Activated CD4-positive, alpha-beta T cell treated with anti-CD3 and anti-CD28 coated beads, Interleukin-2, amount 10 ng/mL, durations not matched to agents 7 days and 5 days (primary cell): ENCODE measurements at places on chromosomes 13 and 19. TPM values are rescaled to one million over a fixed set of nuclear protein-coding genes. Genes with fewer than 3 reads are reported as not detected.

GRCh38 chr13:59364641-59365085, 799.1 kb downstream of the DIAPH3 start:
- no peak for DNase-seq

DNA sequence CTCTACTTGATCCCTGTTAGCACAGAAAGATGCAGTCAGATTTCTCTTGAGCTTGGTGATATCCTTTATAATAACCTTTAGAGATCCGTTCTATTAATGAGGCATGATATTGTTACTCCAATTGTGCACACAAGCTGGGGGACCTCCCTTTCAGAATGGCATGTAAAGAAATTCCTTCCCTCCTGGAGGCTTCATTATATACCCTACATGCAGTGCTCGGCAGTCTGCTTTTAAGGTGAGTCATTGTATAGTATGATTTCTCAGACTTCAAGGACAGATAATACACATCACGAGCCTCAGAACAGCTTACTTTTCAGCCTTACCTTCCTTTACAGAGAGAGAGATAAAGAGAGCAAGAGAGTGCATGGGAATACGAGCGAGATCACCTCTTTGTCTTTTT, 261.3 kb downstream of the ATP8A2 start:
- DNase-seq, result no peak

- DNase-seq, result no peak
Measured at GRCh38 chr13:93473441-93474270, 247.0 kb downstream of the GPC6 start.

DNA sequence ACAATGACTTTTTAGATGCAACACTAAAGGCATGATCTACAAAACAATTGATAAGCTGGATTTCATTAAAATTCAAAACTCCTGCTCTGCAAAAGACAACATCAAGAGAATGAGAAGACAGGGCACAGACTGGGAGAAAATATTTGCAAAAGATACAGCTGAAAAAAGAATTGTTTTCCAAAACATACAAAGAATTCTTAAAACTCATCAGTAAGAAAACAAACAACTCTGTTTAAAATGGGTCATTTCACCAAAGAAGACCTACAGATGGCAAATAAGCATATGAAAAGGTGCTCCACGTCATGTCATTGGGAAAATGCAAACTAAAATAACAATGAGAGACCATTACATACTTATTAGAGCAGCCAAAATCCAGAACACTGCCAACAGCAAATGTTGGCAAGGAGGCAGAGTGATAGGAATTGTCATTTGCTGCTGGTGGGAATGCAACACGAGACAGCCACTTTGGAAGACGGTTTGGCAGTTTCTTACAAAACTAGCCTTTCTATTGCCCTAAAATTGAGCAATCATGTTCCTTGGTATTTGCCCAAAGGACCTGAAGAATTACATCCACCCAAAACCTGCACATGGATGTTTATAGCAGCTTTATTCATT, 39.2 kb downstream of the FLT1 start:
- no peak for DNase-seq

The ZNF132 gene
- 4.8 TPM for total RNA-seq

DNA sequence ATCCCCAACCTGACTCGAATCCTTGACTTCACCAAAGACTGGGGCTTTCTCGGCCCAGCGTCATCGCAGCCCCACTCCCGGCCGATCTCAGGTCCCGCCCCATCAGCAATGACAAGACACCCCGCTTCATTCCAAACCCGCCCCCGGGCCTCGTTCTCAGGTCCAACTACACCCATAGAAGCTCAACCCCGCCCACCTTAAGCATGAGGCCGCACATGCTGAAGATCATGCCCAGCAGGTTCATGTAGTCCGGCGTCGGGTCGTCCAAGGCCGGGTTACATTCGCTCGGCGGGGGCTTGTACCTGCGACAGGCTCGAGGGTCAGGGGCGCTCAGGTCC, 2.3 kb downstream of the WDR83 start:
- DNase-seq, result peak; percentile 74

The PEAK3 gene
- total RNA-seq, result 0.17 TPM

DNA sequence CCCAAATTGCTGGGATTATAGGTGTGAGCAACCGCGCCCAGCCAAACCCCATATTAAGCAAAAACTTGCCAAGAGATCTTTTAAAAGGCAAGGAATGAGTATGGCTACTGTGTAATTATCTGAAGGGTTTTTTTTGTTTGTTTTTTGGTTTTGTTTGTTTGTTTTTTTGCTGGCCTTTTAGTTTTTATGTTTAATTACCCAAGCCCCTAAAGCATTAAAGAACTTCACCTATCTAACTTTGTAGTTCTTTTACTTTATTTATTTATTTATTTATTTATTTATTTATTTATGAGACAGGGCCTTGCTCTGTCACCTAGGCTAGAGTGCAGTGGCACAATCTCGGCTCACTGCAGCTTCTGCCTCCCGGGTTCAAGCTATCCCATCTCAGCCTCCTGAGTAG, 40.3 kb upstream of the GARRE1 start:
- DNase-seq, result no peak

DNA sequence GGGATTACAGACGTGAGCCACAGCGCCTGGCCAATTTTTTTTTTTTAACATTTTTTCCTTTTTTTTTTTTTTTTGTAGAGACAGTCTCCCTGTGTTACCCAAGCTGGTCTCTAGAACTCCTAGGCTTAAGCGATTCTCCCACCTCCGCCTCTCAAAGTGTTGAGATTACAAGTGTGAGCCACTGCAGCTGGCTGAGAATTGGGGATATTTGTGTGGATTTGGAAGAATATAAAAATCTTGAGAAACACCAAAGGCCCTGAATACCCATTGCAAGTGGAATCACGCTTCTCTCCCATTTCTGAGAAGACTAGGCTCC, 79.9 kb upstream of the ABCC4 start:
- no peak for DNase-seq

- DNase-seq, result no peak
Measured at GRCh38 chr19:10104130-10104513, 1.6 kb upstream of the ANGPTL6 start.

GRCh38 chr13:33578786-33579185, 239.2 kb upstream of the RFC3 start:
- no peak for DNase-seq

GRCh38 chr13:21100994-21101757, 39.8 kb upstream of the LATS2 start:
- no peak for DNase-seq

GRCh38 chr19:54162241-54162805, 2.8 kb upstream of the LENG1 start:
- DNase-seq, result peak; percentile 86

- DNase-seq, result no peak
Measured at GRCh38 chr13:29504691-29505090, 90.8 kb downstream of the SLC7A1 start.

GRCh38 chr19:46634656-46635218, 1.3 kb downstream of the GNG8 start:
- DNase-seq, result no peak

- DNase-seq, result no peak
Measured at GRCh38 chr19:3771000-3771905, 775 bp downstream of the RAX2 start.

GRCh38 chr19:38420935-38421334, 5.1 kb downstream of the RASGRP4 start:
- no peak for DNase-seq

- no peak for DNase-seq
Measured at GRCh38 chr13:32010136-32010535, 21.4 kb upstream of the FRY start.

The POU2F2 gene
- 22.9 TPM for total RNA-seq

The SBSN gene
- total RNA-seq, result not detected

DNA sequence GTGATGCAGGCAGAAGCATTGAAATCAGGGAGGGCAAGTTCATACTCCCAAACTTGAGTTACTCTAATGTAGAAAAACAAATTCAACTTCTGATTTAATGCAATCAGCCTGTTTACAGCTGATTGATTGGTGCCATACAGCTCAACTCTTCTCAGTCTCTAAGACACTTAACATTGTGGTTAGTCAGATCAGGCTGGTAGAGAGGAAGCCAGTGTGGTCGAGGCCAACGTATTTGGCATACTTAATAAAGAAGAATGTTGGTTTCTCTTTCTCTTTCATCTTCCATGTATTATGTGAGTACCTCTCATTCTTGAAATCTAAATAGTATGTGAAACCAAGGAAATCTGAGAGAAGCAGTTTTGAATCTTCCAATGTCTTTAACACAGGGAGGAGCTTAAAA, 255.0 kb upstream of the SLITRK1 start:
- peak; percentile 80 for DNase-seq
